ENCODE measurements at places on chromosomes 2 and 18.

- DNase-seq: no peak
Measured at GRCh38 chr2:168713325-168713724, 89.1 kb upstream of the NOSTRIN start.

GRCh38 chr2:209534228-209534627 is 110.4 kb downstream of the MAP2 start:
- DNase-seq: no peak

DNA sequence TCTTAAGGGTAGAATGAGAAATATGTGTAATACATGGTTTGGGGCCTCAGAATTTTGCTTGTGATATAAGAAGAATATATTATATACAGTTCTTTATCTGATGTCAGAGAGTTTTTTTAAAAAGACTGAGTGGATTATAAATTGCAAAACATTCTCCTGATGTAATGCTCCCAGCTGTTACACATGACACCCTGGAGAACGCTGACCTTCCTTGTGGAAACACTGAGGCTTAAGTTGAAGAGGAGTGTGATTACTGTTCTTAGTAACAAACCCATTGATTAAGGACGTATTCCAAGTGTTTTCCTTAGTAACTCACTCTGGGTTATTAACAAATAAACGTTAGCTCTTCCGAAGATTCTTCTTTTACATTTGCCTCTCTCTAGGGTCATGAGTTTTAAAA is 1069.3 kb upstream of the CNTNAP5 start:
- no peak for DNase-seq

DNA sequence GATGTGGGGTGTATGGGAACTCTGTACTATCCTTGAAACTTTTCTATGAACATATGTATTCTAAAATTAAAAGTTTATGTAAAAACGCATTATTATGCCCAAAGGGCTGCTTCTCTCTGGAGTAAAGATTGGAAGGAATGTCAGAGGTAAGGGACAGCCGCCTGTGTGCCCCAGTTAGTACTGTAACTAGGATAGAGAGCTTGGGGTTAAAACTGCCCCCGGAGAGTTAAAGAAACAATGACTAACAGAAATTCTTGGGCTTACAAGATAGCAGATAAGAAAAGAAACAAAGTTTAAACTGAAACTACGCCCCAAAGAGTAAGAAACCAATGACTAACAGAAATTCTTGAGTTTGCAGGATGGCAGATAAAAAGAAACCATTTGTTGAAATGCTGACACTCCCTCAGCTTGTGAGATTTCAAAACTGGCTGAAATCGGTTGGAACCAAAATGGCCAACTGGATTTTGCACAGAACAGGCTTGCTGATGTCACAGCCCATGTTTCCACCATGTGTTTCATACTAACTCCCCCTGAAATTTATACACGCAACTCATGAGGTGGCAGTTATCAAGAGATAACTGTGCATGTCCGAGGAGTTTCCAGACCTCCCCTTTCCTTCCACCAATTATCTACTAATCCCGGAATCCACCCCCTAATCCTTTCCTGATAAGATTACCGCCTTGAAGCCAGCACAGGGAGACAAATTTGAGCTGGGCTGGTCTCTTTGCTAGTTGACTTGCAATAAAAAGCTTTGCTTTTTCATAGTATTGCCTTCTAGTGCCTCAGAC is 8.7 kb upstream of the TXNDC2 start:
- DNase-seq: no peak

- no peak for DNase-seq
Measured at GRCh38 chr2:239716536-239717318, 308.4 kb downstream of the NDUFA10 start.

- no peak for DNase-seq
Measured at GRCh38 chr2:231246171-231246842, 47.9 kb downstream of the ARMC9 start.

DNA sequence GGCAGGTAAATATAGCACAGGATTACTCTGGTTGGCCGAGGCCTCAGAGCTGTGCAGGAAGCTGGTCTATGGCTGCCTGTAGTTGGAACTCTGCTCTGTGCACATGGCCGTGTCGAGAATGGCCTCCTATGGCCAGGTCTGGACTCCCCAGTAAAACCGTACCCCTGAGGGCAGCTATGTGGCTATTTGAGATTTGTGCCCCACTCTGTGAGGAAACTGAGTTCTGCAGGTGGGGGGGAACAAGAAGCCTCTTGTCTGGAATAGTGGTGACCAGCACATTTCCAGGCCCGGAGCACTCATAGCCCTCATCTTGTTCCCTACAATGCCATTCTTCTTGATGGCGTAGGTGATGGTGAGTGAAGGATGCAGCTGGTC is 15.0 kb upstream of the TEX51 start:
- no peak for DNase-seq

GRCh38 chr2:174617718-174618117 is 20.1 kb upstream of the WIPF1 start:
- no peak for DNase-seq

- no peak for DNase-seq
Measured at GRCh38 chr2:75657798-75658197, 11.2 kb downstream of the MRPL19 start.
